ENCODE measurements at places on chromosomes 16 and 17. TPM values are rescaled to one million over a fixed set of nuclear protein-coding genes. Genes with fewer than 3 reads are reported as not detected.

DNA sequence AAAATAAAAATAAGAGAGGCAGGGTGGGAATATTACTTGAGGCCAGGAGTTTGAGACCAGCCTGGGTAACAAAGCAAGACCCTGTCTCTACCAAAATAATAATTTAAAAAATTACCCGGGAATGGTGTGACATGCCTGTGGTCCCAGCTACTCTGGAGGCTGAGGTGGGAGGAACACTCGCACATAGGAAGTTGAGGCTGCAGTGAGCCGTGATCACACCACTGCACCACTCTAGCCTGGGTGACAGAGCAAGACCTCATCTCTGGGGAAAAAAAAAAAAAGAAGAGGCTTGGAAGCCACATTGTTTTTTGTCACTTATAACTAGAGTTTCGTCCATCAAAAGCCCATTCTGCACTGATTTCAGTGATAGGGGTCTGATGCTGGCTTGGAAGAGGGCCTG, 3.3 kb upstream of the TMEM235 start:
- no peak for DNase-seq
- no peaks in the 10 kb centered on the region for H3K27me3 ChIP-seq
- H3K36me3 ChIP-seq, result no peaks in the 10 kb centered on the region
- H3K4me3 ChIP-seq, result no peak overlapping the region
- H3K4me1 ChIP-seq, result peaks cover 20% of the 10 kb centered on the region

- H3K36me3 ChIP-seq, result no peaks in the 10 kb centered on the region
- H3K27me3 ChIP-seq, result no peaks in the 10 kb centered on the region
- no peak overlapping the region for H3K4me3 ChIP-seq
- no peak for DNase-seq
- H3K27ac ChIP-seq, result no peak overlapping the region
Observed at GRCh38 chr17:17448723-17449122, 28.1 kb upstream of the MED9 start.

DNA sequence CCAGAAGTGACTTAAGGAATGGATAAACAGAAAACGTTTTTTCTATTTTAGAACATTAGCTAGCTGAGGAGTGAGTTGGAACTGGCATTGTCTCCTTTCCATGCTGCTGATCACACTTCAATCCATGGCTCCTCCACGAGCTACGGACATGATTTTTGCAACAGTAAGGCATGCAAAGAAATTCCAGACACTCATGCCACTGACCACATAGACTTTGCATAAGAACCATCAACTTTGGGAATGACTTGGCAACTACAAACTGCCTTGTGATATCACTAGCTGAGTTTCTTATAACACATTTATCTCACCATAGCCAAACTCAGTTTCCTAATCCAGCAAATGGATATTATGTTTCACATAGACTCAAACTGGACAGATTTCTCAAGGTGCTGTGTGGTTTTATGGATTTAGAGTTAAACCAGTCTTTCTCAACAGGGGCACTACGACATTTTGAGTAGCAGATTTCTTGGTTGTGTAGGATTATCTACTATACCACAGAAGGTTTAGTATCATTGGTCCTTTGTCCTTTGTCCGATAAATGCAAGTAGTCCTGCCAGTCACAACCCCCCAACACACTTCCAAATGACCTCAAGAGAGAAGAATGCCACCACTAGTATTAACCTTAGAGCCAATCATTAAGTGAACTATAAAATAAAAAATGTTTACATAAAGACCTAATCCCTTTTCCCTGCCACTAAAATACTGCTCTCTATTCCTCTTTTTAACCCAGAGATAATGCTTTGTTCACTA, 48.3 kb upstream of the C17orf78 start:
- DNase-seq, result no peak
- H3K27me3 ChIP-seq, result no peaks in the 10 kb centered on the region
- H3K36me3 ChIP-seq, result peaks cover 3% of the 10 kb centered on the region
- no peak overlapping the region for H3K27ac ChIP-seq

The COX10 gene
- 22.0 TPM for total RNA-seq

The C1QTNF8 gene
- total RNA-seq, result not detected

GRCh38 chr17:11986942-11987329, 10.3 kb downstream of the ZNF18 start:
- no peaks in the 10 kb centered on the region for H3K4me1 ChIP-seq
- no peak for DNase-seq
- no peaks in the 10 kb centered on the region for H3K27me3 ChIP-seq
- no peak overlapping the region for H3K27ac ChIP-seq

DNA sequence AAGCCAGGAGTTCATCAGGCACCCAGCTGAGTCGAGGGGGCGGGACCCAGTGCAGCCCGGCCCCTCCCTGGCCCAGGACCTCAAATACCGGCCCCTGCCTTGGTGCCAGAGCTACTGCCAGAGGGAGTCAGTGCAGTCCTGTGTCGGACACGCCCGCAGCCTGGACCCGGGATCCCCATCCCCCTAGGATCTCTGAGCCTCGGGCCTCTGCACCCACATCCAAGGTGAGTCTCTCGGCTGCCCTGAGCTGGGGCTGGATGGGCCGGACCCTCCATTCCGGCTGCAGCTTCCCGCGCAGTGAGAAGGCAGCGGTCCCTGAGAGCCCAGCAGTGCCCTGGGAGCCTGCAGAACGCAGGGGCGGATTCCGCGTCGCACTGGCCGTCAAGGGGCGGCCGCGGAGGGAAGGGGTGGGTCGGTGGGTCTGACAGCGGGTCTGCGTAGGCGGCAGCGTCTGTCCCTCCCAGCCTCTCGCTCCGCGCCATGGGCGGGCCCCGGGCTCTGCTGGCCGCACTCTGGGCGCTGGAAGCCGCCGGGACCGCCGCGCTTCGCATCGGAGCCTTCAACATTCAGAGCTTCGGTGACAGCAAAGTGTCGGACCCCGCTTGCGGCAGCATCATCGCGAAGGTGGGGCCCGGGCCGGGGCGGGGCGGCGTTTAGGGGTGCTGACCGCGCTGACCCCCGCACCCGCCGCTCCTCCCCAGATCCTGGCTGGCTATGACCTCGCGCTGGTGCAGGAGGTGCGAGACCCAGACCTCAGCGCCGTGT, at the start of gene DNASE1L2:
DNASE1L2 (plus strand) TSS at position 108 of the 765 bp plus-strand sequence; CDS start at position 481, 373 bp downstream.
- H3K4me3 ChIP-seq, result no peak within 1 kb of the TSS
- peaks cover 8% of the 10 kb centered on the region for H3K27me3 ChIP-seq
- DNase-seq, result no peak
- H3K27ac ChIP-seq, result no peak within 1 kb of the TSS

The GLP2R gene
- 1.3 TPM for total RNA-seq

DNA sequence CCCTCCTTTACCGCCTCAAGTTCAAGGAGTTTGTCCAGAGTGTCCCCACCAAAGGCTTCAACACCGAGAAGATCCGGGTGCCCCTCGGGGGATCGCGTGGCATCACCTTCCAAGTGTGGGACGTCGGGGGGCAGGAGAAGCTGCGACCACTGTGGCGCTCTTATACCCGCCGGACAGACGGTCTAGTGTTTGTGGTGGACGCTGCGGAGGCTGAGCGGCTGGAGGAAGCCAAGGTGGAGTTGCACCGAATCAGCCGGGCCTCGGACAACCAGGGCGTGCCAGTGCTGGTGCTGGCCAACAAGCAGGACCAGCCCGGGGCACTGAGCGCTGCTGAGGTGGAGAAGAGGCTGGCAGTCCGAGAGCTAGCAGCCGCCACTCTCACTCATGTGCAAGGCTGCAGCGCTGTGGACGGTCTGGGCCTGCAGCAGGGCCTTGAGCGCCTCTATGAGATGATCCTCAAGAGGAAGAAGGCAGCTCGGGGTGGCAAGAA, 1.1 kb downstream of the ARL4D start:
- H3K4me3 ChIP-seq, result peak overlapping the region; percentile 65
- peaks cover 31% of the 10 kb centered on the region for H3K4me1 ChIP-seq
- peak overlapping the region; percentile 84 for H3K27ac ChIP-seq
- no peaks in the 10 kb centered on the region for H3K36me3 ChIP-seq
- peak; percentile 39 for DNase-seq
- no peaks in the 10 kb centered on the region for H3K27me3 ChIP-seq

- peaks cover 6% of the 10 kb centered on the region for H3K4me1 ChIP-seq
- no peak for DNase-seq
- no peaks in the 10 kb centered on the region for H3K27me3 ChIP-seq
- peaks cover 83% of the 10 kb centered on the region for H3K36me3 ChIP-seq
- H3K4me3 ChIP-seq, result peak overlapping the region; percentile 4
Observed at GRCh38 chr16:4682084-4682591, 11.2 kb upstream of the NUDT16L1 start.

All from upper lobe of left lung (tissue), 6 donors.